ENCODE measurements at places on chromosomes 2 and 18.

- DNase-seq: no peak
Measured at GRCh38 chr2:128625963-128626759, 307.5 kb upstream of the HS6ST1 start.

GRCh38 chr2:170369894-170370293, 191.9 kb downstream of the MYO3B start:
- no peak for DNase-seq

GRCh38 chr2:48328159-48328809, 201.7 kb upstream of the STON1 start:
- no peak for DNase-seq

GRCh38 chr18:77043541-77044280, 88.9 kb downstream of the MBP start:
- no peak for DNase-seq

GRCh38 chr2:168796583-168797285, 5.7 kb upstream of the NOSTRIN start:
- no peak for DNase-seq

- DNase-seq: no peak
Measured at GRCh38 chr18:57976230-57976773, 67.7 kb upstream of the NEDD4L start.

GRCh38 chr2:46187112-46187618, 110.0 kb upstream of the EPAS1 start:
- DNase-seq: no peak

DNA sequence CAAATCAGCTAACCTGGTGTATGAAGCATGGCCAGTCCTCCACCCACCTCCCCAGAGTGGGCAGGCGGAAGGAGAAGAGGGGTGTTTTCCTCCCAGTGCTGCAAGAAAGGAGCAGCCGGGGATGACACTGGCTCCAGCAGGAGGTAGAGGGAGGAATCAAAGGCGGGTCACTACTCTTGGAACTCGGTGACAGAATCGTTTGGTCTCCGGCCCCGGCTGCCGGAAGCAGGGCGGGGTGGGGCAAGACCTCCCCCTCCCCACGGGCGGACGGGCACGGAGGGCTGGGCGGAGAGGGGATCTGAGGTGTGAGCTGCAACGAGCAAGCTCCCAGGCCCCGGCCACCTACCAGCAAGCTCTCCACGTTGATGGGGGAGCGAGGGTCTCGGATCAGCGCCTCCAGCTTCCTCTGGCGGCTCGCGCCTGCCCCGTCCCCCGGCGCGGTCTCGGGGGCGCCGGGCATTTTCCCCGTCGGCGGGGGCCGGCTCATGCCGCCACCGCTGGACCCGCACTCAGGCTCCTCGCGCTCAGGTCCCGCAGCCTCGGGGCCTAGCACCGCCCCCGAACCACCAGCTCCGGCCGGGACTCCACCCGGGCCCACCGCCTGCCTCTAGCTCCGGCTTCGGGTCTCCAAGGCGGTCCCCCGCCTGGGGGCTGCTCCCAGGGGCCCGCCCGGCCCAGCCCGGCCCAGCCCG, 640 bp downstream of the ROCK2 start:
- DNase-seq: no peak

DNA sequence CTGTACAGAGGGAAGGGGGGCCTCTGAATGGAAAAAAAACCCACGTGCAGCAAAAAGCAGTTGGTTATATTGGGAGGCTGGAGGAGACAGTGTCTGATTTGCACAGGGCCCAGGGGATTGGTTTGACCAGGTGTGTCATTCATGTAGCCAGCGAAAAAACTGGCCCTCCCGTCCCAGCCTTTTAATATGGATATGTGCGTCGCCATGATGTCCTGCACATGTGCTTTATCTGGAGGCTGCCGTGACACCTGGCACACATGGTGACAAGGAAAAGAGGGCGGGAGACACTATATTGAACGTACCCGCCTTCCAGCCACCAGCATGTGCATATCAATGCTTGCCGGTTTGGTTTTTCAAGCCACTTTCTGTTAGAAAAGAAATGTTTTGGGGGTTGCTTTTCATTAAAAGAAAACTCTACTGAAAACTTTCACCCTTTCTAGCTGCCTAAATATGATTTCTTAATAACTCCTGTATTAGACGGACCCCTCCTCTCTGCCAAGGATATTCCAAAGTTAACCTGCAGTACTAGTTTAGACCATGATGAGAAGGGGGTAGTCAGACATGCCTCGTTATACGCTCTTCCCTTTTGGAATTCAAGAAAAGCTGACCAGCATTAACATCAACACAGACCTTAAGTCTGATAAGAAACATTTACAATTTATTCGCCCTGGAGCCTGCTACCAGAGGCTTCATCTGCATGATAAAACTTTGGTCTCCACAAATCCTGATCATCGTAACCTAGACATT, 16.2 kb downstream of the SLC25A52 start:
- DNase-seq: no peak

GRCh38 chr2:55898386-55899040, 25.1 kb downstream of the EFEMP1 start:
- no peak for DNase-seq

GRCh38 chr2:177155631-177156030, 57.0 kb upstream of the HNRNPA3 start:
- DNase-seq: no peak

GRCh38 chr2:99905025-99905424, 237.4 kb downstream of the AFF3 start:
- no peak for DNase-seq

- no peak for DNase-seq
Measured at GRCh38 chr18:13353084-13353823, 134.7 kb downstream of the LDLRAD4 start.

DNA sequence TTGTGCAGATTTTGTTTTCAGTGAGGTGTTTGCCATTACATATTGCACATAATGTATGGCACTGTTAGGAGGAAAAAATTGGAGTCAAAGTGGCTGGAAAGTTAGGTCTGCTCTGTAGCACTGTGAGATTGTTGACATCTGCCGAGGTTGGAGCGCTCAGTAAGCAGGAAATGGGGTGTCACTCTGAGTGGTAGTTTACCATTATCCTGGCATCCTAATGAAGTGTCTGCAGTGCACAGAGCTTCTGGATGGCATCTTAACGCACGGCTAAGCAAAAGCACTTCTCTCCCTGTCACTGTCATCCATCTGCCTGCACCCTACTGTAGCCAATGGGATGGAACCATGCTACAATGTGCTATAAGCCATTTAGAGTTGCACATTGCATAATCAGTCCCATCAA, 561.9 kb downstream of the ARHGAP15 start:
- DNase-seq: no peak

- no peak for DNase-seq
Measured at GRCh38 chr2:27038631-27039339, 6.0 kb downstream of the TMEM214 start.

All from stimulated activated CD8-positive, alpha-beta memory T cell treated with anti-CD3 and anti-CD28 coated beads, Interleukin-15, amount 100 ng/mL, for 24 hours (primary cell).